A172 (cell line): ENCODE measurements at places on chromosomes 6 and 20. TPM values are rescaled to one million over a fixed set of nuclear protein-coding genes. Genes with fewer than 3 reads are reported as not detected.

Gene KIF3B
- total RNA-seq: 33.8 and 42.7 TPM in 2 replicates

Gene PDCD2
- 124 and 154 TPM in 2 replicates for total RNA-seq

Gene SLC22A23
- 6.5 and 8.2 TPM in 2 replicates for total RNA-seq

Gene PROKR2
- not detected in 2 replicates for total RNA-seq

Gene ADGRB3
- total RNA-seq: not detected in 2 replicates

Gene OR2H2
- not detected in 2 replicates for total RNA-seq

Gene BACH2
- total RNA-seq: 0.03 and 0.65 TPM in 2 replicates

Gene BANF2
- not detected in 2 replicates for total RNA-seq

Gene PDRG1
- 7.9 and 11.5 TPM in 2 replicates for total RNA-seq

Gene CD164
- 140 and 193 TPM in 2 replicates for total RNA-seq

Gene DEF6
- total RNA-seq: not detected in 2 replicates

Gene ZBTB46
- 6.8 and 10.3 TPM in 2 replicates for total RNA-seq

Gene REPS1
- 21.4 and 26.0 TPM in 2 replicates for total RNA-seq

Gene SLC44A4
- total RNA-seq: not detected in 2 replicates

Gene CUTA
- total RNA-seq: 298 and 347 TPM in 2 replicates

Gene TAF4
- 5.1 TPM in 2 replicates for total RNA-seq

Gene XKR7
- total RNA-seq: not detected in 2 replicates

Gene CUL7
- total RNA-seq: 22.5 and 24.7 TPM in 2 replicates

Gene DUSP15
- total RNA-seq: 2.4 and 2.5 TPM in 2 replicates

Gene ESR1
- 0.02 TPM in 1 of 2 replicates, not detected in the other for total RNA-seq

Gene SNX3
- total RNA-seq: 251 and 274 TPM in 2 replicates

Gene IL17F
- not detected in 2 replicates for total RNA-seq

Gene HLA-DQA1
- total RNA-seq: not detected in 2 replicates

Gene ADTRP
- 1.9 and 3.9 TPM in 2 replicates for total RNA-seq

Gene METTL24
- not detected in 2 replicates for total RNA-seq

Gene MAP1LC3A
- 27.6 and 46.1 TPM in 2 replicates for total RNA-seq

Gene CD24
- total RNA-seq: 20.4 and 26.9 TPM in 2 replicates

Gene HEY2
- not detected in 2 replicates for total RNA-seq

Gene SLC17A2
- total RNA-seq: not detected in 2 replicates

Gene C2
- 0.69 TPM in 1 of 2 replicates, not detected in the other for total RNA-seq
